ENCODE measurements at places on chromosomes 1 and 21.

DNA sequence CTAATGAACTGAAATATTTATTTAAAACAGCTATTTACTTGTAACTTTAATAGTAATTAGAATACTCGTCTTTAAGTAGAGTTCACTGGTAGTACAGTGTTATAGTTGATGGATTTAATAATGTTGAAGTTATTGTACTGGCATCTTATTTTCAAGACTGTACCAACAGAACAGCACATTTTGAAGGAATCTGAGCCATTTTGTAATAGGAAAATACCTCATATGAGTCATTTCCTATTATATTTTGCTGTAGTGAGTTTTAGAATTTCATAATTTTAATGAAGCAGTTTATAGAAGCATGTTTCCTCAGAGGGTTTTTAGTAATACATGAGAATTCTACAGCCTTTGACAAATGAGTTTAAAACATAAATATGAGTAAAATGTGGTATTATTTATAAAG, 258.3 kb downstream of the OLFM3 start:
- no peak for DNase-seq

GRCh38 chr1:61247881-61248752, 165.8 kb downstream of the NFIA start:
- no peak for DNase-seq

DNA sequence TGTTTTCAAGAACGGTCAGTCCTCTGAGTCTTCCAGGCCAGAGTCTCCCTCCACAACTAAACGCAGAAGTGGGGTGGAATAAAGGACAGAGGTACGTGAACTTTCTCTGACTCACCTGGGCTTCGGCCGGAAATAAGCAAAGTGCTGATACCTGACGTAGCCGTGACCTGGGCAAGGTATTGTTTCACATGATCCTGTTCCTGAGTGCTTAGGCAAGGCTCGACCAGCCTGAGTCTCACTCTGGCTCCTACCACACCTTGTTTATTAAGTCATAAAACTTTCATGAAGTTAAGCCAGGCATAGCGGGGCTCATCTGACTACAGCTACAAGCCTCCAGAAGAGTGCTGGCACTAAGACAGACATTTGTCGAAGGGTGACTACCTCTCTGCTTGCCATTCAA, 327.5 kb downstream of the SETD4 start:
- no peak for DNase-seq

- DNase-seq: no peak
These were observed 52.1 kb downstream of the FMO4 start for GRCh38 chr1:171366085-171366484.

DNA sequence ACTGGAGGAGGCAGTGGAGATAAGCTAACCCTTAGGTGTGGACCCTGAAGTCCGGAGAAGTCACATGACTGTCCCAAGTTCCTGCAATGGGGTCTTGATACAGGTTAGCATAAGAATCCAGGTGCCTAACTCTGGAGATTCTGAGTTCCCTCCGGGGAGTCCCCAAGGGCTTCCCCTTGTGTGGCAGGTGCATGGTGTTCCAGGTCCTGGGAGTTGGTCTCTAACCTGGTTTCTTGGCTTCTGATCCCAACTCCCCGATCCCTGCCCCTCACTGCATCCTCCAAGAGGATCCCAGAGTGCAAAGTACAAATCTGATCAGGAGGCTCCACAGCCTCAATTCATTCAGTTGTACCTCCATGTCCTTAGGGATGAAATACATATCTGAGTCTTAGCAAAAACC, 9.3 kb upstream of the C8A start:
- DNase-seq: no peak

GRCh38 chr21:46308431-46308830, 15.2 kb downstream of the C21orf58 start:
- no peak for DNase-seq

DNA sequence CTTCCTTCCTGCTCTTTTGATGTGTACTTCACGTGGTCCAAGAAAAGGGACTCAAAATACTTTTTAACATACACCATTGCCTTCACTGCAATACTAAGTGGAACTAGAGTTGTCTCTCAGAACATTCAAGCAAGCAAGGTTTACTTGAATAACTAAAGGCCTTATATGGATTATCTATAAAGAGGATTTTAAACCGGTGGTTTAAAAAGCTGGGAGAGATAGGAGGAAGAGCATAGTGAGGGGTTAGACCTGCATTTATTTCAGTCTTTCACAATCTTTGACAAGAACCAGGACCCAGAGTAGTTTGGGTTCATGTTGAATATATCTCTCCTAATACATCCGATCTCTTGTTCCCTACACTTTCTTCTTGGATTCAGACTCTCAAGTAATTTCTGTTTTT, 6.9 kb downstream of the S1PR1 start:
- no peak for DNase-seq

DNA sequence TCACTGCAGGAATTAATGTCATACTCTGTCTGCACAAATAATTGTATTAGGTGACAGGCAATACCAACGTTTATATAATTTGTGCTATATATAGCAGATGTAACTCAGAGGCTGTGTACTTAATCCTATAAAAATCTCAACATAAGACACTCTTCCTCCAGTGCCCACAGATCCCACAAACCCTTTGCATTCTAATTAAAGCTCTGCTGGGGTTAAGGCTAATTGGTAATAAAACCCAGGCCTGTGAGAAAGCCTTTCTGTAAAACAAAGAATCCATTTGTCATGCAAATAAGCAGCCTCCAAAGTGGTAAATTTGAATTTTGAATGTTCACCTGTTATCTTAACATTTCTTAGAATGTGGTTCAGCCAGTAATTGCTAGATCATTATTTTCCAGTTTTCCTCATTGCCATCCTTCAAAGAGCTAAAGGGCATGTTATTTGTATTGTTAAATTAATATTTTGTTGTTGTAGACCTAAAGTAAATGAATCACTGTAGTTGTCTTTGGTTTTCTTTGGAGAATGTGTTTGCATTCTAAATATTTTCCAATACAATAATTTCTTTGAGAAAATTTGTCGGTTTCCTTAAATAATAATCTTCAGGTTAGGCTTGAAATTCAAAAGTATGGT, 46.3 kb upstream of the PRDX6 start:
- DNase-seq: no peak

DNA sequence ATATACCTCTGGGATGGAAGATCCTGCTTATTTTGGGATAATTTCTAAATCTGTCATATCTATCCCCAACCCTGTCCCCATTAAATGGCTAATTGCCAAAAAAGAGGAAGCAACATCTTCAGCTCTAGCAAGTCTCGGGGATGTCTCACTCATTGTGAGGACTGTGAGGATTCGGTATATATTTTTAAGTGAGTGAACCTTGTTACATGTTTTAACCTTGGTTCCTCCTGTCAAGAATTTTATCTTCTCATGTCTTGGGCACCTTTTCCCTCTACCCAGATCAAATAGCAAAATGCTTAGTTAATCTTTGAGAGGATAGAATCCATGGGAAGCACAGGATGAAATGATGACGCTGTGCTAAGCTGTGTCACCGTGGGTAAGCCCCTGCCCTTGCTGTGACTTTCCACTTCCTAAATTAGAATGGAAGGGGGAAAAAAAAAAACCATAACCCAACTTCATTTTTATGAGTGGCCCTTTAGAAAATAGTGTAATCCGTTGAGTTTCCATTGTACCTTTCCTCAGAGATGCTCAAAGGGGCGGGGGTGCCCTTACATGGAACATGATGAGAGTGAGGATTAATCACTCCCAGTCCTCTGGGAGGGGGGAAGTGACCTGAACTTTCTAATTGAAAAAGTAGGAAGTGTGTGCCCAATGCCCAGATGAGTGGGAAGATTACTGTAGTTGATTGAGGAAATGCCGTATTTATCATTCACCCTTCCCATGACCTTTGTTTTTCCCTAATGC, 7.6 kb downstream of the ATP1A1 start:
- DNase-seq: no peak

DNA sequence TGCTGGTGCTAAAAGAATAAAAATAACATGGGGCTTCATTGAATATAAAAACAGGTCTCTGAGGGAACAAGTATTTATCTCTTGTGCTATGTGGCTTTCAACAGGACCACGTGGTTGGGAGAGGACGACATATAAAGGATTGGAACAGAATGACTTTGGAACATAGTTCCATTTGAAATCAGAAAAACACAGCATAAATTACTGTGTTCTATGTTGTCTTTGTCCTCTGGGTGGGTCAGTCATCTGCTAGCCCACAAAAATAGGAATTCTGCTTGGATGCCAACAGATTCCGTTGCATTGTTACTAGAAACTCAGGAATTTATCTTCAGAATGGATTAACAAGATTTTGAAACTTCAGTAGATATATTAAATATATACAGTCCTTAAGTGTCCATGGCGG, 5.9 kb downstream of the CEP85 start:
- no peak for DNase-seq

DNA sequence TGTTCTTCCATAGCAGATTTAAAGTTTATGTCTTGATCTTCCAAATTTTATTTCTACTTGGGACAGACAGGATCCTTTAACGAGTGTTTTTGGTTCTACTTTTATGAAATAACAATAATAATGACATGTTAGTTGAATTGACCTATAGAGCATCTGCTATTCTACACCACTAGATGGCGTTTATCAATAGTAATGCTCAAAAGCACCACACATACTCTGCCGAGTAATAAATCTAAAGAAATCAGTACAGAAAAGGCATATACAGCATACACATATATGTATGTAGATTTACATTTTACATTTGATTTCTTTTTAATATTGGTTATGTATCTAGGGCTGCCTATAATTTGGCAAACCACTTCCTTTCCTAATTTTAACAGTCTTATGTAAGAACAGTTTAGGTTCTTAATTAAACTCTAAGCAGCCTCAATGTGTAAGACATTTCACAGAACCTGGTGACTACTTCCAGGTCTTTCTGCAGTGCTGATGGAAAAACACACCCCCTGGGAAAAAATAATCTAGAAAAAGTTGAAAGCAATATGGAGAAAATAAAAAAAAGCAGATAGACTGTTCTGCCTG, 5.9 kb upstream of the SIPA1L2 start:
- no peak for DNase-seq

GRCh38 chr1:37290718-37291117, 183.7 kb upstream of the ZC3H12A start:
- no peak for DNase-seq

GRCh38 chr1:81706650-81707435, 93.9 kb upstream of the ADGRL2 start:
- no peak for DNase-seq

- DNase-seq: no peak
These were observed 1.0 kb upstream of the ZFYVE9 start for GRCh38 chr1:52140633-52141512.

GRCh38 chr1:46492871-46493270, 3.2 kb downstream of the DMBX1 start:
- peak; percentile 50 for DNase-seq

DNA sequence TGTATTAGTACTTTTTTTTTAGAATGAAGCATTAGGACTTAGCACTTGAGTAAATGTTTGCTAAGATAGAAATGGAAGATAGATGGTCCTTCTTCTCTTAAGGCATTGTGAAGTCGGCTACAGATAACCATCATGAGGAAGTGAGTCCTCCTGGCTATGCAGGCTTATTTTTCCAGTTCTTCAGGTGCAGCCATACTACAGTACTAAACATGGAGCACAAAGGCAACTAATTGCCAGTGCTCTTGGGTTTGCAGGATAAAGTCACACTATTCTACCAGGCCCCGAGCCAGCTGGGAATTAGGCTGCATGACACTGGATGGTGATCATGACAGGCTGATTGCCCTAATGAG, 197.3 kb upstream of the SGIP1 start:
- DNase-seq: no peak

GRCh38 chr1:179016706-179017382, 8.8 kb upstream of the FAM20B start:
- no peak for DNase-seq

GRCh38 chr1:193256019-193256418, 69.6 kb upstream of the B3GALT2 start:
- no peak for DNase-seq

GRCh38 chr1:205577874-205578658, 53.7 kb downstream of the ELK4 start:
- no peak for DNase-seq

DNA sequence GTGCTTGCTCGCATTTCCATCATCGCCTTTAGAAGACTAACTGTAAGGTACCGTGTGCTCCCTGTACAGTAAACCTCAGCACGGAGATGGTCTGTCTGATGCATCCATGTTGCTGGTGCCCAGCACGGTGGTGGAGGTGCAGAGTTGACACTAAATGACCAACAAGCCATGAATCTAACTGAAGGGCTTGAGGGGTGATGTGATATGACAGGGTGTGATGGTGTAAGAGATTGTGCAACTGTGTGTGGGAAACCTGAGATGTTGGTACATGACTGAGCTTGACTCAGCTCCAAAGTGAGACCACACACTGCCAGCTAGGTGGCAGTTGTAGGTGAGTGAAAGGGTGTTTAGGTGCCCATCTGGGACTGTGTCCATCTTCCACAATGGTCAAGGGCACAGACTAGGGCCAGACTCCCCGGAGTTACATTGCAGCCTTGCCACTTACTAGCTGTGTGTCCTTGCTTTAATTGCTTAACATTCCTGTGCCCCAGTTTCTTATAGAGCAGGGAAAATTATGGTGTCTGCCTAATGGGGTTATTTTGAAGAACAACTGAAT, 21.4 kb downstream of the SLC2A1 start:
- DNase-seq: no peak

GRCh38 chr1:185670187-185670627, 64.0 kb upstream of the HMCN1 start:
- DNase-seq: peak; percentile 50

DNA sequence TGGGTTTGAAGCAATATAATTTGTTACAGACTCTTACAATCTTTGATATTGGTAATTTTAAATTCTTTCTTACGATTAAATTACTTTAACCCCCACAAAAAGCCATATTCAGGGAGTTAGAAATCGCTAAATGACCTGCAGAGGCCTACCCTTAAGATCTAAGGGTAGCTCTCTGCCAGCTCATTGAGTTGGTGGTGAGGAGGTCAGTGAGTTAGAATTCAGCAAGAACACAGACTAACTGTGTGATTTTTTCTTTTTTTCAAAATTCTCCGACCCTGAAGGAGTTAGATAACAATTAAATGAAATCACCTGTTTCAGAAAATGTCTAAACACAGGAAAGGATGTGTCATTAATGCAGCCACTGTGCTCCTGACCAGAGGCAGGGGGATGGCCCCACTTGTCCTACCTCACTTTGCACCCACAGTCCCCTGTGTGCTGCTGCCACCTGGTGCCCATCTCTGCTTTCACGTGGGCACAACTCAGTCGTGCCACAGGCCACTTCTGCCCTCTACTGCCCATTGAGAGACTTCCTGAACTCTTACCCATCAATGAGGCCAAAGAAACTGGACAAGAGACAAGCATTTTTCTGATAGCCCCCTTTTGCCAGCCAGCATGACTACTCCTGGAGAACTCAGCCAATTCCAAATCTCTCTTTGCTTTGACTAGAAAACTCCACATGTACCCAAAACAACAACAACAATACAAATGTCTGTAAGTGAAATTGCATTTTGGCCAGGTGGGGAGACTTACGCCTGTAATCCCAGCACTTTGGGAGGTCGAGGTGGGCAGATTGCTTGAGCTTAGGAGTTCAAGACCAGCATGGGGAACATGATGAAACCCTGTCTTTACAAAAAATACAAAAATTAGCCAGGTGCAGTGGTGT, 8.4 kb downstream of the CFAP45 start:
- DNase-seq: peak; percentile 82

Measured in WTC11 (cell line).